T-helper 17 cell (primary cell): ENCODE measurements at places on chromosomes 4 and X. TPM values are rescaled to one million over a fixed set of nuclear protein-coding genes. Genes with fewer than 3 reads are reported as not detected.

DNA sequence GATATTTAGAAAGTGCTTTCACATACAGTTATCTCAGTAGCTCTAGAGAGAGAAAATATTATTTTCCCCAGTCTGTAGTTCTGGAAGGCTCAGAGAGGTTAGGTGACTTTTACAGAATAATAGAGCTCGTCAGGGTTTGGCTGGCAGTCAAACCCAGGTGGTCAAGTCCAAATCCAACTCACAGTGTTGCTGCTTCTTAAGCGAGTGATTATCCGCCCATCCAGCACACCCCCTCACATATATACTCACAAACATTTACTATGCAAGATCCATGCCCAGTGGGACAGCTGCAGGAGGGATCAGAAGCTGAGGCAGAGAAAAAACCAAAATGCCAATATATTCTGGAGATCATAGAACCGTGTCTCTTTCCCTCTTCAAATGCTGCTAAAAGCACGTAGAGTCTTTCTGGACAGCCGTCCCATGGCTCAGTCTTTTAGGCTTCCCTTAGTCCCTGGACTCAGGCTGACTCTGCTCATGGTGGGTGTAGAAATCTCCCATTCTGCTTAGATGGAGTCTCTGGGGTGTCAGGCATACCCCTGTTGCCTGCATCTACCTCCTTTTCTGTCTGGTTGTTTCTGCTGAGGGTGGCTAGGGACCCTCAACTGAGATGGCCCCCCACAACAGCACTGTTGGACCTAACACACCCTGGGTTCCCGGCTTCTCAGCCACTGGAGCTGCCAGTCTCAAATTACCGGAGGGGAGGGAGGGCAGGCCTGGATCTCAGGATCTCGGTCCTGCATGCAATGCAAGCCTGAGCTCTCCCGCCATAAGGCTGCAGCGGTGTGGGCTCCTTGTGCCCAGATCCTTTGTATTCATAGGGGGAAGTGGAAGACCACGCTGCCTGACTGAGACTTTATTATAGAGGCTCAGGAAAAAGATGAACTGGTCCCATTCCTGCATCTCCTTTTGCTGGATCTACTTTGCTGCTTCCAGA lies at the start of gene CHRNA9:
CHRNA9 (plus strand) TSS at position 743 of the 934 bp plus-strand sequence; CDS start at position 878, 135 bp downstream.
- DNase-seq = no peak
- H3K4me3 ChIP-seq = no peak within 1 kb of the TSS
- peaks cover 2% of the 10 kb centered on the region for H3K4me1 ChIP-seq
- no peaks in the 10 kb centered on the region for H3K36me3 ChIP-seq

DNA sequence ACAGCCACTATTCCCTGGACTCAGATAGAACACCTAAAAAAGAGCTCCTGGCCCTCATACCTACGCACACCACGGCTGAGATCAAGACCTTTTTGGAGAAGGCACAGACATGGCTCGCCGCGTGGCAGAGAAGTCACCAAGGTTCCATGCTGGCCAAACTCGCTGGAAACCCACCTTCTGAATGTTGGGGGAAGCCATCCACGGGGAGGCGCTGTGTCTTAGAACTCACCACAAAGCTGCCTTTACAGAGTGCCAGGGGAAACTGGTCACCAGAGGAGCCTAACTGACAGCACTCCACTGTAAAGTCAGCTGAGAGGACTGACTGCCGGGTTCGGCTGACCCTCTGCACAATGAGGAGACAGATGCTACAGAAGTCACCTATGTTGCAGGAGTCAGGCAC lies 97.9 kb downstream of the NEUROG2 start:
- no peak overlapping the region for H3K27ac ChIP-seq
- H3K27me3 ChIP-seq = no peaks in the 10 kb centered on the region
- no peak for DNase-seq
- H3K4me3 ChIP-seq = no peak overlapping the region
- H3K36me3 ChIP-seq = peaks cover 8% of the 10 kb centered on the region

Gene KIT
- total RNA-seq = 6.0 TPM

Gene APBB2
- 0.65 TPM for total RNA-seq

Gene SSX1
- total RNA-seq = not detected

DNA sequence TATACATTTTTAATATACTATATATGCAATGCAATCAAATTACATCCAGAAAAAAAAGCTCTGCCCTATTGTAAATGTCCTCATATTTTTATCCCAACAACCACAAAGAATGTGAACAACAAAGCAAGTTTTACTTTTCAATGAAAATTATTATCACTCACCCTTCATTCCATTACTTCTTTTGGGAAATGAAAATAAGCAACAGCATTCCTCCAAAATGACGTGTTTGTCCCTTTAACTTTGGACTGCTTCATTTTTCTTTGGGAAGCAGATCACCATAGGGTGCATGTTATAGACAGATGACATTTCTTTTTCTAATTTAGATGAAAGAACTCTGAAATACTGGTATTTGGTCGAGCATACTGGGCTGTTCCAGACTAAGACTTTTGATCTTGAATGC lies 667.1 kb upstream of the BOD1L1 start:
- H3K27me3 ChIP-seq = no peaks in the 10 kb centered on the region
- no peaks in the 10 kb centered on the region for H3K4me1 ChIP-seq
- no peaks in the 10 kb centered on the region for H3K36me3 ChIP-seq
- no peak overlapping the region for H3K4me3 ChIP-seq
- H3K27ac ChIP-seq = no peak overlapping the region

Gene UGT2A3
- not detected for total RNA-seq

- no peak overlapping the region for H3K27ac ChIP-seq
- H3K4me1 ChIP-seq = peaks cover 13% of the 10 kb centered on the region
- no peaks in the 10 kb centered on the region for H3K27me3 ChIP-seq
- no peak for DNase-seq
- no peak overlapping the region for H3K4me3 ChIP-seq
- H3K36me3 ChIP-seq = peaks cover 20% of the 10 kb centered on the region
Observed at GRCh38 chr4:118797558-118798142, 38.3 kb downstream of the SEC24D start.

Gene REPS2
- total RNA-seq = 3.3 TPM

Gene SSX4B
- not detected for total RNA-seq

Gene ALAS2
- total RNA-seq = not detected

Gene RS1
- total RNA-seq = not detected

DNA sequence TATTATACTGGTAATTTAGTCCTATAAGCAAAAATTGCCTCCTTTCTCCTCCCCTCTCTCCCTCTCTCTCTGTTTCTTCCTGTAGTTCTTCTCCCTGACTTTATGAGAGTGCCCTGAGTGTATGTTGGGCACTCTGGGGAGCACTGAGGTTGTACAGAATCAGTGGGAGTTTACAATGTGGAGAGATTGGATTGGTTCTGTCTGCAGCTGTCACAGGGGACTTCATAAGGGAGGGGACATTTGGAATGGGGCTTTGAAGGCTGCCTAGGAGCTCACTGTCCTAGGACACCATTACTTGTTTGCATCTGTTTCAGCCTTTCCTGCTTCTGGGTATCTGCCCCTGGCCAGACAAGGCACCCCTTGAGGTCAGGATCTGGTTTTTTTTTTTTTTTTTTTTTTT lies 22.9 kb downstream of the SH3TC1 start:
- H3K36me3 ChIP-seq = peaks cover 11% of the 10 kb centered on the region
- no peak for DNase-seq
- peak overlapping the region; percentile 91 for H3K27ac ChIP-seq
- no peaks in the 10 kb centered on the region for H3K27me3 ChIP-seq

Gene GC
- total RNA-seq = not detected

DNA sequence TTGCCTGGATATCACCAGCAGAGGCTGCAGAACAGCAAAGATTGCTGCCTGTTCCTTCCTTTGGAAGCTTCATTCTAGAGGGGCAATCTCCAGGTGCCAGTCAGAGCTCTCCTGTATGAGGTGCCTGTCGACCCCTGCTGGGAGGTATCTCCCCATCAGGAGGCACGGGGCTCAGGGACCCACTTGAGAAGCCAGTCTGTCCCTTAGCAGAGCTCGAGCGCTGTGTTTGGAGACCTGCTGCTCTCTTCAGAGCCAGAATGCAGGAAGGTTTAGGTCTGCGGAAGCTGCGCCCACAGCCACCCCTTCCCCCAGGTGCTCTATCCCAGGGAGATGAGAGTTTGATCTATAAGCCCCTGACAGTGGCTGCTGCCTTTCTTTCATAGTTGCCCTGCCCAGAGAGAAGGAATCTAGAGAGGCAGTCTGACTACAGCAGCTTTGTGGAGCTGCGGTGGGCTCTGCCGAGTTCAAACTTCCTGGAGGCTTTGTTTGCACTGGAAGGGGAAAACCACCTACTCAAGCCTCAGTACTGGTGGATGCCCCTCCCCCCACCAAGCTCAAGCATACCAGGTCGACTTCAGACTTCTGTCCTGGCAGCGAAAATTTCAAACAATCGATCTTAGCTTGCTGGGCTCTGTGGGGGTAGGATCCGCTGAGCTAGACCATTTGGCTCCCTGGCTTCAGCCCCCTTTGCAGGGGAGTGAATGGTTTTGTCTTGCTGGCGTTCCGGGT lies 57.9 kb downstream of the DKK2 start:
- DNase-seq = no peak
- no peak overlapping the region for H3K27ac ChIP-seq
- no peak overlapping the region for H3K4me3 ChIP-seq
- H3K36me3 ChIP-seq = no peaks in the 10 kb centered on the region
- H3K27me3 ChIP-seq = no peaks in the 10 kb centered on the region
- no peaks in the 10 kb centered on the region for H3K4me1 ChIP-seq

DNA sequence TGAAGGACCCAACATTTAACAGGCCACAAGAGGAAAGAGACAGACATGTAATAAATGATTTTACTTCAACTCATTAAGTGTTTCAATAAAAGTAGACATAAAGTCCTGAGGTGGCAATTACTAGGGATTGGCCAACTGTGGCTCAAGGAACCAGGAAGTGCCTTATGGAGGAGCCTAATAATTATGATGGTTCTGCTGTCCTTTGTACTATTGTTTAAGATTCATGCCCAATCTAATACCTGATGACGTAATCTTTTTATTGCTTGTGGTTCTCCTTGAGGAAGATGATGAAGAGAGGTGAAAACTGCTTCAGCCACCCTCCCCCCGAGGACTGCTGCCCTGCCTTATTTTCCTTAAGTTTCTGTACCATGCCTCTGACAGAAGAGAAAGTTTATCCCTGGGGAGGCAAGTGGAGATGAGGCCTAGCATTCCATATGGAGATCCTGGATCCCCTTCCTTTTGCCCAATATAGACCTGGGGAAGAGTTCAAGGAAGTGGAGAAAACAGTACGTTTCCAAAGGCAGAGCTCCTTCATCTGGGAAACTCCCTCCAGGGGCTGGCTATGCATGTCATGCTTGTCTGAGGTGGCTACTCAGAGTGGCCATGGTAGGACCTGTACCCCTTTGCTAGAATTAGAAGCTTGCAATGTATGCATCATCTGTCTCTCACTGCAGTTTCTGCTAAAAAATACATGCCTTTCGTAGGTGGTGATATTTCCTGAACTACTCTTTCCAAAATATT lies 56.8 kb upstream of the FAT1 start:
- no peaks in the 10 kb centered on the region for H3K4me1 ChIP-seq
- no peak overlapping the region for H3K4me3 ChIP-seq
- no peak for DNase-seq
- no peaks in the 10 kb centered on the region for H3K27me3 ChIP-seq

Gene NUP62CL
- total RNA-seq = 2.2 TPM

GRCh38 chrX:51779306-51779705 lies 36.1 kb downstream of the GSPT2 start:
- no peak overlapping the region for H3K27ac ChIP-seq
- H3K27me3 ChIP-seq = no peaks in the 10 kb centered on the region
- no peaks in the 10 kb centered on the region for H3K4me1 ChIP-seq
- H3K36me3 ChIP-seq = no peaks in the 10 kb centered on the region
- H3K4me3 ChIP-seq = no peak overlapping the region
- no peak for DNase-seq

DNA sequence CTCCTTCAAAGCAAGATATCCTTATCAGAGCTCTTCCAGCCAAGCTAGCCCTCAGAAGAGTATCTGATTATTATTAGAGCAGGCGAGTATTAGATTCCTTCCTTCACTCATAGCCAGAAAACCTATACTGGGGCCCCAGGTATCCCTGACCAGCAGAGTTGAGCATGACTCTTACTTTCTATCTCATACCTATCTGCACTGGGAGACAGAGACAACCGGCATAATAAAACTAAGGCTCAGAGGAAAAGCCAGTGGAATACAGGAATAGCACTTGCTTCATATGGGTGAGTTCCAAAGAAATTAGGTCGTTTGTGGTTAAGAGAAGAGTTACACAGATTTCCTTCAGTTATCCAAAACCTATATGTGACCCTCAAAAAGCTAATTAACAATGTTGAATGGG lies 41.8 kb upstream of the COX7B2 start:
- no peak overlapping the region for H3K27ac ChIP-seq
- peaks cover 35% of the 10 kb centered on the region for H3K27me3 ChIP-seq
- no peak for DNase-seq
- no peak overlapping the region for H3K4me3 ChIP-seq
- H3K4me1 ChIP-seq = peaks cover 2% of the 10 kb centered on the region

DNA sequence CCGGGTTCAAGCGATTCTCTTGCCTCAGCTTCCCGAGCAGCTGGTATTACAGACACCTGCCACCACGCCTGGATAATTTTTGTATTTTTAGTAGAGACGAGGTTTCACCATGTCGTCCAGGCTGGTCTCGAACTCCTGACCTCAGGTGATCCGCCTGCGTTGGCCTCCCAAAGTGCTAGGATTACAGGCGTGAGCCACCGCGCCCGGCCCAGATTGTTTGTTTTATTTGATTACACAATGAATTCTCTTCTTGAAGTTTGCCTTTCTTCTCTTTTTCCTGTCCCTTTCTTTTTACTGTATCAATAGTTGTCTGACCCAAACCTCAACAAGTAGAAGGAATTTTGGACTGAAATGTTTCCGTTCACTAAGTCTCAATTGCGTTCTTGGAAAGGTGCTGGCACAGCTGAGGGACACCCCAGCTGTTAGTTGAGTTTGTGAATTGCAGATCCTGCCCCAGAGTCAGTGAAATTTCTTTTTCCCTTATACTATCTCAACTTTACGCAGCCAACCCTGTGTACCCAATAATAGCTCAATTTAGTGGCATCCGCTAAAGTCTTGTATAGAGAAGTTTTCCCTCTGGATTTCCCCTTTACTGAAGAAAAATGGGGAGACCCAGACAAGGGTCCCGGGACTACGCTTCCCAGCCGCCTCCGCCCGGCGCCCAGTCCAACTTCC lies 639 bp upstream of the MTM1 start:
- H3K27me3 ChIP-seq = no peaks in the 10 kb centered on the region
- H3K27ac ChIP-seq = no peak overlapping the region
- no peaks in the 10 kb centered on the region for H3K36me3 ChIP-seq
- peak overlapping the region; percentile 68 for H3K4me3 ChIP-seq

DNA sequence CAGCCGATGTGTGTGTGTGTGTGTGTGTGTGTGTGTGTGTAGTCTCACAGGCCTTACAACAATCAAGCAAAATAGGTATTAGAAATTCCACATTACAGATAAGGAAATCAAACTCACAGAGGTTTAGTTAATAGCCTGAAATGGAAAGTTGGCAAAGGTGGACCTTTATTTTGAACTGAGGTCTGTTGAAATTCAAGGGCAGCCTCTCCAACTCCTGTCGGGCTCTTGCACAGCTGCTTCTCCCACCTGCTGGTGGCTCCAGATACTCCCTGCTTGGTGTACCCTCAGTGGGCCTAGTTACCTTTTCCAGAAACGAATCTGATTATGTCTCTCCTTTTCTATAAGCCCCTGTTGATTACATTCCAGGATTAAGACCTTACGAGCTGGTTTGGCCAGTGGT lies 195.9 kb downstream of the MGST2 start:
- peaks cover 11% of the 10 kb centered on the region for H3K4me1 ChIP-seq
- DNase-seq = no peak
- H3K4me3 ChIP-seq = no peak overlapping the region
- peaks cover 3% of the 10 kb centered on the region for H3K36me3 ChIP-seq
- peaks cover 14% of the 10 kb centered on the region for H3K27me3 ChIP-seq

- DNase-seq = no peak
- H3K27me3 ChIP-seq = no peaks in the 10 kb centered on the region
- peaks cover 43% of the 10 kb centered on the region for H3K4me1 ChIP-seq
- no peak overlapping the region for H3K4me3 ChIP-seq
- H3K36me3 ChIP-seq = peaks cover 5% of the 10 kb centered on the region
Observed at GRCh38 chr4:184386271-184386781, 88.0 kb downstream of the IRF2 start.
